ENCODE measurements at places on chromosomes 5 and 9.

DNA sequence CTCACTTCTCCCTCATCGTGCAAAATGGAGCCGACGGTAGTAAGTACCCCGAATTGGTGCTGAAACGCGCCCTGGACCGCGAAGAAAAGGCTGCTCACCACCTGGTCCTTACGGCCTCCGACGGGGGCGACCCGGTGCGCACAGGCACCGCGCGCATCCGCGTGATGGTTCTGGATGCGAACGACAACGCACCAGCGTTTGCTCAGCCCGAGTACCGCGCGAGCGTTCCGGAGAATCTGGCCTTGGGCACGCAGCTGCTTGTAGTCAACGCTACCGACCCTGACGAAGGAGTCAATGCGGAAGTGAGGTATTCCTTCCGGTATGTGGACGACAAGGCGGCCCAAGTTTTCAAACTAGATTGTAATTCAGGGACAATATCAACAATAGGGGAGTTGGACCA lies 979 bp downstream of the PCDHGA12 start:
- DNase-seq: no peak

GRCh38 chr9:19995619-19996018 lies 206.8 kb upstream of the SLC24A2 start:
- DNase-seq: no peak

- no peak for DNase-seq
Observed at GRCh38 chr5:172692451-172692850, 51.4 kb downstream of the NEURL1B start.

- no peak for DNase-seq
Observed at GRCh38 chr9:99489060-99489413, 267.0 kb downstream of the SEC61B start.

DNA sequence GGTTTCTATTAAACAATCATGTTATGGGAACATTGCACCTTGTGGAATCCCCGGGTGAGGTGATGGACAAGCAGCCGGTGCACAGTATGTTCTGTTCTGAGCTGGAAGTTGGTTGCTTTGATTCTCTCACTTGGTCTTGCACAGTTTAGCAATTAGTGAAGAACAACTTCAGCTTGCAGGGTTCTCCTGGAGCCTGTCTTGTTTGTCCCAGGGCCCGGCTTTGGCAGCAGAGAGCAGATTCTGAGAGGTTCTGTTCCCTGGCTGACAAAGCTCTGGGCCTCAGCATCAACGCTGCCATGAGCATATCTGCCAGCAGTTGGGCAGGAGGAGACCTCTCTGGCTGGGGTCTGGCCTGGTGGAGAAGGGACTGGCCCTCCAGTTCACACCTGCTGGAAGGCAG lies 16.9 kb downstream of the GADD45G start:
- no peak for DNase-seq

- no peak for DNase-seq
Observed at GRCh38 chr5:177576169-177576568, 15.8 kb upstream of the TMED9 start.
